G401 (cell line): ENCODE measurements at places on chromosomes 1 and 21. TPM values are rescaled to one million over a fixed set of nuclear protein-coding genes. Genes with fewer than 3 reads are reported as not detected.

DNA sequence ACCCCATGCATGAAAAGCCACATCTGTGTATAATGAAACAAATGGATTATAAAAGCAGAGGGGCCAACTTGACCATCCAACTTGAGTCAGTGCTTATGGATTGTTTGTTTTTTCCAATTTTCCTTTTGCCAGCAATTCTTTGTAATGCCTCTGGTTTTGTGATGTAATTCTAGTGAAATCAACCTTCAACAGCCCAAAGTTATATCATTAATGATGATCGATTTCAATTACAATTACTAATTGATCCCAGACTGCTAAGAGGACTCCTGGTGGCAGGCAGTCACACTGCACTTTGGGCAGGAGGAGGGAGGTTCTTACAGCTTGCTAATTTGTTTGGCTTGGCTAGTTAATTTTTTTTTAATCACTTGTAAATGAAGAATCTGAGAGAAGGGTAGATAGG is 552.3 kb downstream of the NUF2 start:
- DNase-seq, result no peak

- DNase-seq, result no peak
These were observed 64.4 kb downstream of the GALNT2 start for GRCh38 chr1:230131457-230131856.

DNA sequence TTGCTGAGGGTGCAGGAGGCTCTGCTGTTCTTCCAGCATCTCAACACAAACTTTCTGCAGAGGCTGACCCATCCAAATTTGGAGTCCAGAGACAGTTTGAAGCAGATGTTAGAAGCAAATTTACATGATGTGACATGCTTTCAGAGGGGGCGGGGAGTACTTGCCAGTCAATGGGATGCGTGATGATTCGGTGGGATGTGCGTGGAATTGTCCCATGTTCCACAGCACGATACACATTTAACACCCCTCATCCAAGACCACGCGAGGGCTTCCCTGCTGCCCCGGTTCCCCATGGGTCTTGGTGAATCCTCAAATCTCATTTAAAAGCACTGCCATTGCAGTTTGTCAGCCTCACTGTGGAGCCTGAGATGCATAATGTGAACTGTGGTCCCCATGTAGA is 78.6 kb upstream of the TLR5 start:
- DNase-seq, result no peak

GRCh38 chr1:223500560-223501425 is 107.6 kb downstream of the CCDC185 start:
- no peak for DNase-seq

DNA sequence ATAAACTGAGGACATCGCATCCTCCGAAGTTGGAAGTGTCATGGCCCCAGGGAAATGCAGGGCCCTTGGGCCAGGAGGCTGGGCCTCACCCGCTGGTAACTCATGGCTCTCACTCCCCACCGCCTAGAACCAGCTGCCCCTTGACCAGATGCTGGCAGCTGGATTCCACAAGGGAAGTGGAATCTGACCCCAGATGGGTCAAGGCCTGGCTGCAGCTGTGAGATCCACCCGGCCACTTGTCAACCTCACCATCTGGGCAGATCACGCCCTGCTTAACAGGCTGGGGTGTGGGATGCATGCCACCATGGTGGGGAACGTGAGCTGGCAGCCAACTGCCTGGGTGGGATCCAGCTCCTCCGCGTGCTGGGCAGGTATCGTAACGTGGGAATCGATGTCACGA is 25.5 kb downstream of the KCNAB2 start:
- no peak for DNase-seq

DNA sequence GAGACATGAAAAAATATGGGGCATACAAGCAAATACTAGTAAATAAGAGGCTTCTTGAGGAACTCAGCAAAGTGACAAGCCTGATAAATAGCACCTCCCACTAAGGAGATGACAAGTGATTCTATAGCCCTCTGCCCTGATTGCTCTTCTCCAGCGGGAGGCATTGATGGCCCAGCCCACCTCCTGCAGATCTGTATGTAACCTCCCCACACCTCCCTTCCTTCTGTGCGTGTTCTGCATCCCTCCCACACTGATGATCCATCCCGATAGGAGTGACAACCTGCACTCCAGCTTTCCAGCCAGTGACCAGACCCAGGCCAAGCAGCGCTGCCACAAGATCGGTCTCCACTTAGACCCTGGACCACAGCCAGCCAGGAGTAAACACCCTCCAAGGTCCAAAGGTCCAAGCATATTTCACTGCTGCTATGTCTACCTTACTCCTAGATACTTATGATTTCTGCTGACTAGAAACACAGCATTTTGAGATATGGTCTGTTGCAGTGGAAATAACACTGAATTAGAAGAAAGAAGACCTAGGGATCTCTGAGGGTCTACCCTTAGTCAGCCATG is 176.1 kb downstream of the BRINP2 start:
- no peak for DNase-seq

DNA sequence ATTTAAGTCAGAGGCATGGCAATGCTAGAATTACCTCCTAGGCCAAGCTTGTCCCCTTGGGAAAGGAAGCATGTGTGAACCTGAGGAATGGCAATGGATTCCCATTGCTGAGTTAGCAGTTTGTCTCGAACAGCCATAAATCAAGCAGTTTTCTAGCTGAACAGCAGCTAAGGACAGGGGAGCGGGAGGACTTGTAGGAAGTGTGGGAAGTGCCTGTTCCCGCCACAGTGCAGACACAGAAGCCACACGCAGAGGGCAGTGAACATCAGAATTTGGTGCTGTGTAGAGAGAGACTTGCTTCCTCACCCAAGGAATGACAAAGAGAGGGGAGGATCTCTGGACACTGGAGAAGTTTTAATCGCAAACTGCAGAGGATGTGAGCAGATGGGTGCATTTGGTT is 3.8 kb downstream of the PHGDH start:
- DNase-seq, result no peak

- no peak for DNase-seq
These were observed 42.5 kb upstream of the C1orf174 start for GRCh38 chr1:3942416-3943122.

AUNIP gene
- 28.9 and 29.4 TPM in 2 replicates for total RNA-seq

S100A7A gene
- not detected in 2 replicates for total RNA-seq

IGSF21 gene
- total RNA-seq, result not detected in 2 replicates

FMOD gene
- total RNA-seq, result not detected in 2 replicates

IQGAP3 gene
- total RNA-seq, result 13.4 and 16.9 TPM in 2 replicates

SERINC2 gene
- total RNA-seq, result 12.9 and 15.6 TPM in 2 replicates
